NCI-H187 treated with DMSO at 0.1 percent for 48 hours (cell line): ENCODE measurements at places on chromosomes 5 and 9.

DNA sequence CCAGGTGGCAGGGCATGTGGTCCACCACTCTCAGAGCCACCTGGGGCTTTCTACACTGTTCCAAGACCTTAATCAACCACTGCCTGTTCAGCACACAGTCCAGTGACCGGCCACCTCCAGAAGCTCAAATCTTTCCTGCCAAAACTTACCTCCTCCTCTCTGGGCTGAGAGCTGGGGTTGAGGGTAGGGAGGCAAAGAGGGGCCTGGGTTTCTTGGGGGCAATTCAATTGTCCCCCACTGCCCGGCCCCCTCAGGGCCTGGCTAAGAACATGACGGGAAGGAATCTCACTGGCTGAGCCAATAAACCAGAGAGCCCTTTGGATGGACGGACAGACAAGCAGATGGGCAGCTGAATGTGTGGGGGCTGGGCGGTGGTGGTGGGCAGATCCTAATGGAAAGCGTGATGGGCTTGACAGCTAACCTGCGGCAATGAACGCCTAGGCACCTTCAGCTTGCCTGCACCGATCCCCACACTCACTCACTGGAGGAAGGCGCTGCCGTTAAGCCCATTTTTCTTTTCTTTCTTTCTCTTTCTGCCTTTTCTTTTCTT lies 5.4 kb downstream of the NR5A1 start:
- no peak for DNase-seq

DNA sequence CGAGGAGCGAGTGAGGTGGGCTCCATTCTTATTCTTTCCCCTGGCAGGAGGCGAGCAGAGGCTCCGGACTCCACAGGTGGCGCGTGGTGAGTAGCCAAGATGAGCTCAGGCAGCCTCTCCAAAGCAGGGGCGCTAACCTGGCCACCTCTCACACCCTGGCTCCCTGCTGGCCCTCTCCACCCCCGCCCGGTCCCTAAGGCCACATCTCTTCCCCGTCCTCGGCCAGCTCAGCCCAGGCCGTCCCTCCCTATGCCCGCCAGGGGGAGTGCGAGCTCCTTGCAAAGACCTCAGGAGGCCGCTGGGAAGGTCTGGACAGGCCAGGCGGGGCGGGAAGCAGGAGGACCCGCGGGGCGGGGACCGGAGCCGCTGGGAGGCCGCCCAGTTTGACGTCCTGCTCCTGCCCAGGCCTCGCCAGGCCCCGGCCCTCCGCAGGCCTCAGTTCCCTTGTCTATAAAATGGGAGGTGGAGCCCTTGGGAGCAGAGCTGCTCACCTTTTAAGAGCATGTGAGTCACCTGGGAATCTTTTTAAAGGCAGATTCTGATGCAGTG lies 46.3 kb upstream of the GGTA1 start:
- DNase-seq, result no peak

DNA sequence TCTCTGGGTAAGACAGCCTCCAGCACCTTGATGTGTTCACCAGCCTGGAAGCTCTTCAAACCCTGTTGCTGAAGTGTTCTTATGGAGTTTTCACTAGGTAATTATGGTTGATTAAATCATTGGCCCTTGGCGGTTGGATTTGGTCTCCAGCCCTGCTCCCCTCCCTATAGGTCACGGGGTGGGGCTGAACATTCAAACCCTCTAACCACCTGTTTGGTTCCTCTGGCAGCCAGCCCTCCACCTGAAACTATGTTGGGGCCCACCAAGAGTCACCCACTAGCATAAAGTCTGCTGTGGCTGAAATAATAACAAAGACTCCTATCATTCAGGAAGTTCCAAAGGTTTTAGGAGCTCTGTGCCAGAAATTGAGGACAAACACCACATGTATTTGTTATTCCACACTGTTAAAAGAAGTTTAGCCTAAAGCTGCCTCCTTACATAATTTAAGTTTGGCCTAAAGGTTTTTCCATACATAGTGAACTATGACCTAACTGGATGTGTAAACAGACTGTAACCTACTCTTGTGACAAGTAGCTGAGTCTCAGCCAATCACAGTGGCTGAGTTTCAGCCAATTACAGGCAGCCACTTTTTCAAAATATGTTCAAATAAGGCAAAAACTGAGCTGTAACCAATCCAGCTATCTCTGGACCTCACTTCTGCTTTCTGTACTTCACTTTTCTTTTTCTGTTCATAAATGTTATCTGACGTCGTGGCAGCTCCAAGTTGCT lies 34.8 kb downstream of the TMEM252 start:
- no peak for DNase-seq

- no peak for DNase-seq
These were observed 617.6 kb downstream of the EBF1 start for GRCh38 chr5:158482125-158482524.

DNA sequence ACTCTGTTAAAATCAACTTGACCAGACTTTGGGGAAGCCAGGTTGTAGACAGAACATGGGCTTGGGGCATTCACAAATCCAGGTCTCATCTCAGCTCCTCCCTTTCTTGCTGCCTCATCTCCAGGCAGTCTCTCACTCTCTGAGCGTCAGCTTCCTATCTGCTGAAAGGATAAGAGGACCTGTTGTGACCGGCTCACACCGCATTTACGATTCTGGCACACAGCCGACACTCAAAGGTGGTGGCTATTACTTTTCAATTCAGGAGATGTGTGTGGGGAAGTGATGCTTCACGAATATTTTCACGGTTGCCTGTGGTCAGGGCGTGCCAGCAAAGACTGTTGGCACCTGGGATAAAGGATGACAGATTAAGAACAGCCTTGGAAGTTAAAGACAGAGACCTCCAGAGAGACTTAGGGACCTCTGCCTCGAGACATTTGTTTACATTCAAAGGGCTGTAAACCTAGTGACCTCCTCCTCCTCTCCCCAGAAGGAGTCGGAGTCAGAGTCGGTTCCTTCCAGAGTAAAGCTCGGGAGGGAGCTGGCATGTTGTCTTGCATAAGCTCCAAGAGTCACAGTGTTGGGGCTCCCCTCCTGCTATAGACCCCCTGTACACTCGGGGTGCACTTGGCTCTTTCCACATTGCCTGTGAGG lies 83.2 kb downstream of the AK8 start:
- DNase-seq, result no peak
